ENCODE measurements at places on chromosomes 4 and X. TPM values are rescaled to one million over a fixed set of nuclear protein-coding genes. Genes with fewer than 3 reads are reported as not detected.

FGG gene
- total RNA-seq = not detected

TGIF2LX gene
- not detected for total RNA-seq

ADGRG4 gene
- total RNA-seq = 4.4 TPM

ADAM29 gene
- not detected for total RNA-seq

OPRPN gene
- total RNA-seq = not detected

CORIN gene
- 4.8 TPM for total RNA-seq

CETN2 gene
- total RNA-seq = 61.5 TPM

GAGE12F gene
- not detected for total RNA-seq

RAB39B gene
- total RNA-seq = 0.24 TPM

SCML2 gene
- total RNA-seq = 7.6 TPM

UCHL1 gene
- 81.4 TPM for total RNA-seq

JCHAIN gene
- 12.7 TPM for total RNA-seq

MAD2L1 gene
- 1.8 TPM for total RNA-seq

OPHN1 gene
- 4.6 TPM for total RNA-seq

ASB9 gene
- 11.1 TPM for total RNA-seq

All from uterus (tissue), 4 donors.